Sigmoid colon (tissue), 7 donors: ENCODE measurements at places on chromosomes 16 and 17. TPM values are rescaled to one million over a fixed set of nuclear protein-coding genes. Genes with fewer than 3 reads are reported as not detected.

C17orf67 gene
- 2.1 TPM for total RNA-seq

DNA sequence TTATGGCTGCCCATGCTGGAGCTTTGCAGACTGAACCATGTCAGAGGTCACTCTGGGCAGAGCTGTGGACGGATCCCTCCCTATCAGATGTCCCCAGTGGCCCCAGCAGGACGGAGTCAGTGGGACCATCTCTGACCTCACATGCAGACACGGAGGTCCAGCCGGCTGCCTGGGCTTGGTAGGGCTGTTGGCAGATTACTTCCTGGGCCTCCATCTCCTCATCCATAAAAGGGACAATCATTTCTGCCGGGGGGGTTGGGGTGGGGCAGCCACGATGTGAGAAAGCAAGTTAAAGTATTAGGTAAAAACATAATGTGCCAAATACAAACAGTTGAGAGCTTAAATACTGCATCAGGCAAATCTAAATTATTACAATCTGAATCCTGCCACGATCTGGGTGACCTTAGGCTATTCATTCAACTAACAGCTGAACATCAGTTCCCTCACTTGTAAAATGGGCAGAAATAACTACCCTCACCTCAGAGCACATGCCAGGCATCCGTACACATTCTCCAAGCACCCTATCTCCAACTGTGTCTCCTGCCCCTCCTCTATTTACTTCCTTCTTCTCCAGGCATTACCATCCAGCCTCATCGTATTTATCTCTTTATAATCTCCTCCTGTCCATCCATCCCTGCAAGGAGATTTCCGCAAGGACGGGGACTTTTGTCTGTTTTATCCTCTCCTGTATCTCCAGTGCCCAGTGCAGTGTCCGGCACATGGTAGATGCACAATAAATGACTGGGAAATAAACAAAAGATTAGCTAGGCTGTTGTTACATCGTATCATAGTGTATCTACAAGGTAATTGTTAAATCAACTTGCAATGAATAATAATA is 192.3 kb upstream of the FOXF1 start:
- DNase-seq = no peak

DNA sequence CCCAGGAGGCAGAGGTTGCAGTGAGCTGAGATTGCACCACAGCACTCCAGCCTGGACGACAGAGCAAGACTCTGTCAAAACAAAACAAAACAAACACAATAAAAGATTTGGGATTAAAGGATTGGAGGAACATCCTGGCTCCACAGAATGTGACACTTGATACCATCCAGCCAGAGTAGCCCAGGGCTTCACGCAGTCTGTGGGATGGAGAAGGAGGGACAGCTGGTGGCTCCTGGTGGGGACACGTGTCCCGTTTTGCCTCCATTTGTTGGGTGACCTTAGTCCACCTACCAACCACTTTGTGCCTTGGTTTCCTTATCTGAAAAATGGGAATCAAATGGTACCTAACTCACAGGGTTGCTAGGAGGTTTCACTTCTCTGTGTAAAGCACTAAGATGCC is 12.4 kb upstream of the CYB561 start:
- no peak for DNase-seq

- no peak for DNase-seq
Measured at GRCh38 chr17:29504711-29505110, 62.1 kb downstream of the ABHD15 start.

- DNase-seq = peak; percentile 88
Measured at GRCh38 chr17:65055708-65056638, 567 bp downstream of the GNA13 start.
